ENCODE measurements at places on chromosomes 2 and 18.

- no peak for DNase-seq
These were observed 218.1 kb downstream of the ALK start for GRCh38 chr2:29703336-29703735.

GRCh38 chr2:29066997-29067605 is 7.2 kb downstream of the PCARE start:
- peak; percentile 74 for DNase-seq

- no peak for DNase-seq
These were observed 8.3 kb downstream of the CAPG start for GRCh38 chr2:85401844-85402243.

DNA sequence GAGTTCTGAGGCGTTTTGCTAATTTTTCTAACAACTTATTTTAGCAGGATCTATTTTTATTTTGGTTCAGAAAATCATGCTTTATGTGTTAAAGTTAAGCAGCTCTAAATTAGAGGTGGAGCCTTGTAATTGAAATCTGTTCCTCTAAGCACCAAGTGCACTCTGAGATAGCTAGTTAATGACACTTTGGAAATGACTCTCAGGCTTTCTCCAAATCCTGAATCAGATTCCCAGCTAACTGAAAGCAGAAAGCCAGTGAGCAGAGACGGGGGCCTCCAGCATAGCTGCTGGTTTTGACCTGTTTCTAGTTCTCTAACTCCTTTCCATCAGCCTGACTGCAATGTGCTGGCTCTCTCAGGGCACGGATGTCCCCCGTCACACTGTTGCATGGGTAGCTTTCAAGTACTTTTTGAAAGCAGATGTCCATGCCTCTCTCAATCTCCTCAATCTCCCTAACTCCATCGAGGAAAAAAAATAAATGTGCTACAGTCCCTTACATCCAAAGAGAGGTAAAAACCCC is 326.5 kb downstream of the SATB2 start:
- no peak for DNase-seq

GRCh38 chr2:118882693-118883336 is 35.4 kb upstream of the EN1 start:
- DNase-seq = peak; percentile 74

- no peak for DNase-seq
These were observed 463.6 kb upstream of the REG3G start for GRCh38 chr2:78561876-78562275.

DNA sequence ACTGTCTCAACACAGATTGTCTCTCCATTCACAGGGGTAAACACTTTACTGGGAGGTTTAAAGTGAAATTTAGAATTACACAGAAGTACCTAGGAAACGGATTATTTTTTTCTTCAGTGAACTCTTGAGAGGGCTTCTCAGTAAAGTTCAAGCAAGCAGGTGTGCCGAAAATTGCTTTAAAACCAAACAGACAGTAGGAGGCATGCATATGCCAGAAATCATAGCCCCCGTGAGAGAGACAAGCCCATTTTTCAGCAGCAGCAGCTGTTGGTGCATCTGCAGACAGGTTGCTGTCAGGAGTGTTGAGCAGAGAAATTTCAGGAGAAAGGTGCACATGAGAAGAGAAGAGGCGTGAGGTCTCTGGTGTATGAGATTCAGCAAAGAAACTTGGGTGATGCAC is 2115.5 kb upstream of the CELF4 start:
- DNase-seq = no peak

GRCh38 chr2:63049211-63049969 is 1.2 kb upstream of the OTX1 start:
- no peak for DNase-seq

DNA sequence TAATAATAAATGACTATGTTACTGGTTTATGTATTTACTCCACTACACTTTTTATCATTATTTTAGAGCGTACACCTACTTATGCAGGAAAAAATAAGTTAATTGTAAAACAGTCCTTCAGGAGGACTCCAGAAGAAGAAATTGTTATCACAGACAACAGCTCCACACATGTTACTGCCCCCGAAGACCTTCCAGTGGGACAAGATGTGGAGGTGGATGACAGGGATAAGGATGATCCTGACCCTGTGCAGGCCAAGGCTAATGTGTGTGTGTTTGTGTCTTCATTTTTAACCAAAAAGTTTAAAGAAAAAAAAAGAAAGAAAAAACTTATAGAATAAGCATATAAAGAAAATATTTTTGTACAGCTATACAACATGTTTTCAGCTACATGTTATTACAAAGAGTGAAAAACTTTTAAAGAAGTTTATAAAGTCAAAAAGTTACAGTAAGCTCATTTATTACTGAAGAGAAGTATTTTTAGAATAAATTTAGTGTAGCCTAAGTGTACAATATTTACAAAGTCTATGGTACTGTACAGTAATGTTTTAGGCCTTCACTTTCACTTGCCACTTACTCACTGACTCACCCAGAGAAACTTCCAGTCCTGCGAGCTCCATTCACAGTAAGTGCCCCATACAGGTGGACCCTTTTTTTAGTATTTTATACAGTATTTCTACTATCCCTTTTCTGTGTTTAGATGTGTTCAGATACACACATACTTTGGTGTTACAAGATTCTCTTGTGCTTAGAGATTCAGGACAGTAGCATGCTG is 7.5 kb downstream of the TGFBRAP1 start:
- no peak for DNase-seq

DNA sequence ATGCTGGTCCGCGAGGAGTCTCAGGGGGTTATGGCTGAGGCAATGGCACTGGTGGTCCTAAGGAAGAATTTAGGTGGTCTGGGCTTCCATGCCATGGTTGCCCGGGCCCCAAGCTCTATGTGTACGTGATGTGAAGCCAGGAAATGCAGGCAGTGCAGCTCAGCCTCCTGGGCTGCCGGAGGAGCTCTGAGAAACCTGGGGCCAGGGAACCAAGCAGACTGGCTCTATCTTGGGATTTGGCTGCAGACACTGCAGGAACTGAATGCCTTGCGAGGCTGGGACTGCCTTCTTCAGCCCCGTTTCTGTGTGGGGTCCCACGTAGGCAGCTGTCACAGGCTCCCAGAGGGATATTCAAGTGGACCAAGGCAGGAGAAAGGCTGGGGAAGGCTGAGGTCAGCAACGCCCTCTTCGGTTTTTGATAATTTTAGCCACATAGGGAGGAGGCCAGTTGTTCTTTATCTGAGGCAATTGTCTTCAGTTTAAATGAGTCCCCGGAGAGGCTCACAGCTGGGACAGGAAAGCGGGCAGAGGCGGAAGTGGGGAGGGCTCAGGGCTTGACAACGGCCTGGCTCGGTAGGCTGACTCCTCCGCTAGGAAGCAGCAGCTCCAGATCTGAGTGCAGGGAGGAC is 77.7 kb downstream of the RHOB start:
- DNase-seq = no peak

GRCh38 chr2:104866122-104866864 is 12.4 kb downstream of the POU3F3 start:
- no peak for DNase-seq

GRCh38 chr2:162327134-162327769 is 8.8 kb upstream of the IFIH1 start:
- DNase-seq = no peak

- no peak for DNase-seq
These were observed 1627.7 kb downstream of the LRP1B start for GRCh38 chr2:140502951-140503630.

DNA sequence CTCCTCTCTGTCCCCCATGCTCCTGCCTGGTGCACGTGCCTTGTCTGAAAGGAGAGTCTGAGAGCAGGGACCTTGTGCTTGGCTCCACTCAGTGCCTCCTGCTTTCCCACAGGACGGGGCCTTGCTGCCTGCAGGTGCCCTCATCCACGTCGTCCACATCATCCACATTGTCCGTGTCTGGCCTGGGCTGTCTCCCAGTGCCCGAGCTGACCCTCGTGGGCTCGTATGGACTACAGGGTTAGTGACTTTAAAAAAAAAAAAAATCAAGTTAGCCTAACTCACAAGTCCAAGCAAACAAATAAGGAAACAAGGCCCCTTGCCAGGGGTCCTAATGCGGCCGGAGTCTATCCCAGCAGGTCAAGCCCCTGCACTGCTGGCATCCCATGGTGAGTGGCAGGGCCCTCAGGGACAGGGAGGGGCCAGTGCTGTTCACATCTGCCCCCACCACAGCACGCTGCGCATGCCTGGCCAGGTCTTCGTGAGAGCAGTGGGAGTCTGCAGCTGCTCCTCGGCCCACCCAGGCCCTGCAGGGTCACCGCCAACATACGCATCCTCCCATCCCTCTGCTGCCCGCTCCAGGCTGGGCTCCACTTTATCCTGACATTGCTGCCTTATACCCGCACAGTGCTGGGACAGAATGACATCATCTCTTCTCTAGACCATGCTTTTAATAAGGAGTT is 232.6 kb downstream of the NDUFA10 start:
- no peak for DNase-seq

DNA sequence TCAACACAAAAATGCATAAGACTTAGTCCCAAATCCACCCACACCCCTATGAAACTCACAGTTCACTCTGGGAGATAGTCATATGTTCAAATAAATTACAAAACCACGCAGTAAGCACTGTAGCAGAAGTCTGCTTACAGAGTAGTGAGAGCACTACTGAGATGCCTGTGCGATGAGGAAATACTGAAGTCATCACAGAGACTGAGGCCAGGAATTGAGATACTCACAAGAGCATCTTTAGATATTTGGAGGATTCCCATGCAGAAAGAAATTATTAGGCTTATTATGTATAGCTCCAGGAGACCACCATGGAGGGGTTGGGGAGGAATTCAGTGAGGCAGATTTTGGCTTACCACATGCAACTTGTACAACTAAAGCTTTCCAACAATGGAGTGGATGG is 82.3 kb downstream of the ANTXR1 start:
- DNase-seq = no peak

- DNase-seq = no peak
These were observed 101.8 kb downstream of the COL6A3 start for GRCh38 chr2:237312021-237312755.

DNA sequence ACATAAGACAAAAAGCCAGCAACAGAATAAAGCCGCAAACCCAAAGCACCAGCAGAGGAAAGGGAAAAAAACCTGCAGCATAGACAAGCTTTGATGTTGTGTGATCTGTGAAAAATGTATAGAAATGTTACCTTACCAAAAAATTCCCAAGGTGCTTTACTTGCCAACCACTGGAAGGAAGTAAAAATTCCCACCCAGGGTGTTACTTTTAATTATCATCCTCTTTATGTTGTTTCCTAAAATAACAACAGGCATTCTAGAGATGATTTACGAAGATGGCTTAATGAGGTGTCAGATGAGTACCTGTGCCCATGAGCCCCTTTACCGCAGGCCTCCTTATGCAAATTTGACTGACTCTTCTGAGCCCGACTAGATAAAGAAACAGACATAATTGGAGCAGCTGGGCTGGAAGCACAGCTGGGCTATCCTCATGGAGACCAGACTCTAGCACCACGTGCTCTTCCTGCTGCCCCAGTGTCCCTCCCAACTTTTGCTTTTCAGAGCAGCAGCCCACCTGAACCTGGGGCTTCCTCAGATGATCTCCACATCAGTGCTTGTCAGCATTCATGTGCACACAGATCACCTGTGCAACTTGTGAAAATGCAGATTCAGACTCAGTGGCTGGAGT is 41.5 kb downstream of the SRSF7 start:
- no peak for DNase-seq

DNA sequence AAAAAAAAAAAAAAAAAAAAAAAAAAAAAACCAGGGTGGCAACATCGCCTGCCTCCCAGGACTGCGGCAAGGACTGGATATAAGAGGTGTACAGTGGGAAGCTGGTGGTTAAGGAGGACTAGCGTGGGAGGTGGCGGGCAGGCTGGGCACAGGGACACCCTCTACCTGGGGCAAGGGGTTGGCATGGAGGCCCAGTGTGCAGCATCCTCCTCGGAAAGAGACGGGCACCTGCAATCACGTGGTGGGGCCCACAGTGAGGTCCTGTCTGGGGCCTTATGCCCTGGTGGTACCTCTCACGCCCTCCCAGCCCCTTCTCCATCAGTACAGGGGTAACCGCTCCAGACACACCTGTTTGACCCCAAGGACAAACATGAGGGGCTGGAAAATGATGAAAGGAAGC is 27.9 kb downstream of the PXDN start:
- DNase-seq = peak; percentile 21

- no peak for DNase-seq
These were observed 53.5 kb downstream of the C18orf63 start for GRCh38 chr18:74368901-74369705.

GRCh38 chr2:144515099-144515695 is 4.7 kb downstream of the ZEB2 start:
- no peak for DNase-seq

GRCh38 chr2:222862106-222862908 is 1.5 kb downstream of the ACSL3 start:
- no peak for DNase-seq

DNA sequence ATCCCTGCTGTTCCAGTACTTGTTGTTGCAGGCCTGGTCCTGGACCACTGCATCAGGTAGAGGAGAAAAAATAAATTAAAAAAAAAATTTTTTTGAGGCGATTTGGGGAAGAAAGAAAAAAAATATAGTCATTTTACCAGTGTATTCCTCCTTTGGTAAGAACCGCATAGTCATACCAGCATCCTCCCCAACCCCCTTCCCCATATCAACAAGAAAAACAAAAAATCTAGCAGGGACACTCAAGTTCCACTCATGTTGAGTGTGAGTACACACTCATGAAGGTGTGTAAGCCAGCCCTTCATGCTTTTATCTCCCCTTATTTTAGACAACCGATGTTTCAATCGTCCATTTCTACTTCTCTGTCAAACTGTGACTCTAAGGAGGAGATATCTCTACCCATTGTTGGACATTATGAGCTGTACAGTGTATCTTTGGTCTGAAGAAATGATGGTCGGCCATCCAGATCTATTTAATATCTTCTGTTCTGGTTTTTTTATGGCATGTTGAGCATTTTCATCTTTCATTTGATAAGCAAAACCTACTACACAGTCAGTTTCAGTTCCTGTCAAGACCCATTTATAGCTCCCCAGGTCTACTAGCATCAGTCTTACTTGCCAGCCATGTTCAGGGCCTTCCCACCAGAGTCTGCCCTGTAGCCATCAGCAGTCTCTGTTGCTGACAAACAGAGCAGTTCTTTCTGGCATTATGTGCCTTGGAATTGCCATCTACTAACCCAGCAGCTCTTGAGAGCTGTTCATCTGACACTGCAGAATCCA is 20.0 kb downstream of the ELP2 start:
- DNase-seq = no peak

GRCh38 chr2:129798626-129799025 is 180.8 kb upstream of the RAB6C start:
- DNase-seq = no peak

GRCh38 chr2:11655495-11655894 is 14.5 kb downstream of the NTSR2 start:
- no peak for DNase-seq

DNA sequence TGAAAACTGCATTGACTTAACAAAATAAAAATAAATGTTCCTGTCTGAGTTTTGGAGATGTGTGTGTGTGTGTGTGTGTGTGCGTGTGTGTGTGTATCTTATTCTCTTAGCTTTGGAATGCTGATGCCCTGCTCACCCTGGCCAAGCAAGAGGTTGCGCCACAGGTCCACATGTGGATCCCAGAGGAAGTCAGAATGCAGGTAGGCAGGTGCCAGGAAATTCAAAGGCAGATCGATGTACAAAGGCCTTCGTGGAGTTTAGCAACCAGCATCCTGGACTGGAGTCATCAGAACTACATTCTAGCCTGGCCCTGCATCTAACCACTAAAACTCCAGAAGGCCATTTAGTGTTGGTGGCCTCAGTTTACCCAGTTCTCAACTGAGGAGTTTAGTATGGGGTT is 12.4 kb downstream of the G6PC2 start:
- DNase-seq = no peak

- peak; percentile 16 for DNase-seq
These were observed 50.6 kb downstream of the ANKMY1 start for GRCh38 chr2:240507060-240507777.

All from lower lobe of right lung (tissue), 2 donors.